ENCODE measurements at places on chromosomes 2 and 18.

DNA sequence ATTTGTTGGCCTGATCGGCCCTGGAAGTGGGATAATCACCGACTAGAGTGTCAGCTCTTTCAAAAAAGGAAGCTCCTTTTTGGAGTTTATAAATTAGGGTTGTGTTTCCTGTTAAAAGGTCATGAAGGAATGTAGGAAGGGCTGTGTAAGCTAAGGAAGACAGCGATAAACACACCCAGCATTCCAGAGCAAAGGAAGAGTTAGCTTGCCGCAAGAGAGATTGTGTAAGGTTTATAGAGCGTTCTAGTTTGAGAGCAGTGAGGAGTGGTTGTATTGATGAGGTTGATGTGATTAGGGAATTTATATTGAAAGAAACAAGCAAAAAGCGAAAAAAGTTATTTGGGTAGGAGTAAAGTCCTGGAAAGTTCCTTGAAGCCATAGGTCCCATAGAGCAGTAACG is 3.5 kb upstream of the ILKAP start:
- DNase-seq: no peak

DNA sequence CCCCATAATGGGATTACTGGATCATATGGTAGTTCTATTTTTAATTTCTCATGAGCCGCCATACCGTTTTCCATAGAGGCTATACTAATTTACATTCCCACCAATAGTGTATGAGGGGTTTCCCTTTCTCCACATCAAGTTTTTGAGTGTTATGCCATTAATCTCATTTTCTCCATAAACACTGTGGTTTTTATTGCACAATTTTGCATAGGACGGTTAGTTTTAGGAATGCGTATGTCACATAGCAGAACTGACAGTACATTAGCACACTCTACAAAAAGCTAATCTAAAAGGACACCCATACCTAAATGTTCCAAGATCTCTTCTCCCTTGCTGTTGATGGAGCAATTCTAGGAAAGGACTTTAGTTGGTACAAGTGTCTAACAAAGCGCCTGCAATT is 32.5 kb downstream of the DARS1 start:
- no peak for DNase-seq

- no peak for DNase-seq
These were observed 113.4 kb upstream of the AQP4 start for GRCh38 chr18:26978812-26979341.

DNA sequence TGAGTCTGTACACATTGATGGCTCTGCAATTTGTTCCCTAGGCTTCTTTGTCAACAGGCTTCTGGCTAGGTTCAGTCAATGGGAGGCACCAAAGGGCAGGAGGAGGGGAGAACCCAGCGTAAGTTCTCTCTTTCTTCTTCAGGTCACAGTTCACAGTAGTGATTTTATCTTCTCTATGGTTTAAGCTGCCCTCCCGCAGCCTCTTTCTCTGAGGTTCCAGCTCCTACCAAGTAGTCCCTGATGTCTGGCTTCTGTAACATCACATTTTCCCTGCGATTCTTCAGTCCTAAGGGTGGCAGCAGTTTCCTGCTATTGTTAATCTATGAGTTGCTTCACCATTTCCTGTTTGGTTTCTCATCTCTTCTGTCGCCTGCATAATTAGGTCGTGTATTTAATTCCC is 107.4 kb downstream of the CPO start:
- no peak for DNase-seq

DNA sequence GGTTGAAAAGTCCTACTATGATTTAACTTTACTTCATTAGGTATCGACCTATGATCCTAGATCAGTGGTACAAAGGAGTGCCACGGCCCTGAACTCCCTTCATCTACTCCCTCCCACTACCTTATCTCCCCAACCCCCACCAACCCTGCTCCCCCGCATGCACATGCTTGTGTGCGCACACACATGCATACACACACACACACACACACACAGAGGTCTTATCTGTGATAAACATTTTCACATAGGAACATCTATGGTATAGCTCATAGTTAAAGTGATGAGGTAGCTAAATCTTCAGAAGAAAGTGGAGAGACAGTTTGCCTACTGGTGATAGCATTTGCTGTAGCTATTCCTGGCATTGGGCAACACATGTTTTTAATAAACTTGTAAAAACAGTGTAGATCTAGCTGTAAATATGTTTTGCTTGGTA is 471.3 kb downstream of the ZEB2 start:
- no peak for DNase-seq

DNA sequence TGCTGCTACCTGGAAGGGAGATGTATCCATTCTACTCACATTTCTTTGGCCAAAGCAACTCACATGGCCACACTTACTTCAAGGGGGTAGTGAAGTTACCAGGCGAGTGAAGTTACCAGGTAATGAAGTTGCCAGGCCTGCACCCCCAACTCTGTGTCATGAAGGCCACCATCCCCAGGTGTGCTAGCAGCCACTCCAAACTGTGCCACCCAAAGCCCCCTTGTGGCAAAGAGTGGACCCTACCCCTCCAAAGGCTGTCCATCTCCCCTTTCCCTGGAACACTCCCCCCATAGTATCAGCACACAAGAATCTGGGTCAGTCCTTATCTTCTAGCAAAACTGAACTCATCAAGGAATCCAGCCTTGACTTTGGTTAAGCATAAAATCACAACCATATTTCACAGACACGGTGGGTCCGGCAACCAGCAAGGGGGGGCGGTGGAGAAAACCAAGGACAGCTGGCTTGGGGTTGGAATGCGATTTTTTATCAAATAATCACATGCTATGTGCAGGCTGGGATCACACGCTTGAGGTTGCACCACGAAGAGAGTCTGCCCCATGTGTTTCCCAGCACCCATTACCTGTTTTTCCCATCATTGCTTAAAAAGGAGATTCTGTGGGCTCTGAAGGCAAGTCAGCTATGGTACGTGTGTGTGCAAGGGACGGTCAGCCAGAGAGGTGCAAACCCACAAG is 60.9 kb downstream of the ZFP36L2 start:
- DNase-seq: no peak

GRCh38 chr18:46793565-46793964 is 36.7 kb upstream of the ST8SIA5 start:
- DNase-seq: no peak

GRCh38 chr2:19073522-19073921 is 284.9 kb downstream of the OSR1 start:
- DNase-seq: no peak
